ENCODE measurements at places on chromosomes 11 and 22. TPM values are rescaled to one million over a fixed set of nuclear protein-coding genes. Genes with fewer than 3 reads are reported as not detected.

The RFPL1 gene
- polyA plus RNA-seq: 1.6 TPM

The C11orf98 gene
- 63.4 TPM for polyA plus RNA-seq

The SMDT1 gene
- polyA plus RNA-seq: 142 TPM

The CEP126 gene
- polyA plus RNA-seq: 3.8 TPM

The SMCO4 gene
- polyA plus RNA-seq: 18.0 TPM

The CCDC157 gene
- polyA plus RNA-seq: 7.6 TPM

The SYTL2 gene
- 73.6 TPM for polyA plus RNA-seq

The VPS26B gene
- 56.7 TPM for polyA plus RNA-seq

The BCO2 gene
- 3.1 TPM for polyA plus RNA-seq

The ROM1 gene
- 3.4 TPM for polyA plus RNA-seq

The RAG1 gene
- polyA plus RNA-seq: 3.4 TPM

The MYO18B gene
- polyA plus RNA-seq: 0.21 TPM

The CHST1 gene
- 13.4 TPM for polyA plus RNA-seq

The BATF2 gene
- polyA plus RNA-seq: 3.5 TPM

The NXF1 gene
- 129 TPM for polyA plus RNA-seq

The RASSF10 gene
- polyA plus RNA-seq: 28.2 TPM

The EXPH5 gene
- 2.7 TPM for polyA plus RNA-seq

The SCUBE2 gene
- 6.9 TPM for polyA plus RNA-seq

The MMP8 gene
- polyA plus RNA-seq: not detected

The TPBGL gene
- polyA plus RNA-seq: 0.25 TPM

The PARVA gene
- polyA plus RNA-seq: 117 TPM

The RRAS2 gene
- 61.7 TPM for polyA plus RNA-seq

The KIF18A gene
- polyA plus RNA-seq: 12.7 TPM

The LRRN4CL gene
- 0.94 TPM for polyA plus RNA-seq

The OR4C11 gene
- not detected for polyA plus RNA-seq

The DEAF1 gene
- 36.3 TPM for polyA plus RNA-seq

The MRGPRX4 gene
- not detected for polyA plus RNA-seq
